ENCODE measurements at places on chromosomes 11 and 22.

- DNase-seq: no peak
Measured at GRCh38 chr22:25741692-25742626, at the start of gene MYO18B. Gene MYO18B (plus strand): TSS chr22:25742188. CDS start chr22:25761093, 18,905 bp downstream.

- DNase-seq: no peak
Measured at GRCh38 chr22:22074634-22075381, 92.2 kb upstream of the TOP3B start.

DNA sequence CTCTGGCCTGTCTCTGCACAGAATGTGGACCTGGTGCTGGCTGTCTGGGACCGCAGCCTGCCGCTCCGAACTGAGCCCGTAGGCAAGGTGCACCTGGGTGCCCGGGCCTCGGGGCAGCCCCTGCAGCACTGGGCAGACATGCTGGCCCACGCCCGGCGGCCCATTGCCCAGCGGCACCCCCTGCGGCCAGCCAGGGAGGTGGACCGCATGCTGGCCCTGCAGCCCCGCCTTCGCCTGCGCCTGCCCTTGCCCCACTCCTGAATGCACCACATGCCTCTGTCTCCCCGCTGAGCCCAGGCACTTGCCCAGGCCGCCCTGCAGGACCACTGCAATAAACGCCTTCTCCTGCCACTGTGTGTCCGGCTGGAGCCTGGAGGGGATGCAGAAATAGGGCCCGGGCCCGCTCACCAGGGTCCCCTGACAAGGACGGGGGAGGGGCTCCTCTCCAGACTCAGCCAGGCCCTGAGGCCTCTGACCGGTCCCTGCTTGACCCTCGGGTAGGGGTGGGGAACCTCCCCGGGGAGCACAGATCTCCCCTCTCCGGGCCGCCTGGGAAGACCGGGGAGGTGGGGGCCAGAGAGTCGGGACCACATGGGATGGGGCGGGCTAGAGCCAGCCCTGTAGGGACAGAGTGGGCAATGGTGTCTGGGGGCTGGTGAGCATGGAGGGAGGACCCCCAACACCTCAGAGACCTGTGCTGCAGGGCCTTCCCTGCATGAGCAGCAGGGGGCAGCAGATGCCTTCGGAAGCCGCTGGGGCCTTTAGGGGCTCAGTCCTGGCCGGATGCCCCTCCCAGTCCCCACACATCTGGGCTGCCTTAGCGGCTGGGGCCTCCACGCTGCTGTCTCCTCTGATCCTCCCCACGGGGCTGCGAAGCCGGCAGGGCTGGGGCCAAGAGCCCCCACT is 1.4 kb upstream of the TNNI2 start:
- DNase-seq: peak; percentile 74

GRCh38 chr11:71252770-71253730 is 673 bp upstream of the SHANK2 start:
- no peak for DNase-seq

- no peak for DNase-seq
Measured at GRCh38 chr11:112294688-112295340, 34.2 kb upstream of the PLET1 start.

- DNase-seq: no peak
Measured at GRCh38 chr22:46577368-46578249, 40.2 kb upstream of the CELSR1 start.

- DNase-seq: no peak
Measured at GRCh38 chr11:78635814-78636506, 61.3 kb upstream of the NARS2 start.

GRCh38 chr11:88594274-88594950 is 256.9 kb upstream of the CTSC start:
- DNase-seq: no peak

DNA sequence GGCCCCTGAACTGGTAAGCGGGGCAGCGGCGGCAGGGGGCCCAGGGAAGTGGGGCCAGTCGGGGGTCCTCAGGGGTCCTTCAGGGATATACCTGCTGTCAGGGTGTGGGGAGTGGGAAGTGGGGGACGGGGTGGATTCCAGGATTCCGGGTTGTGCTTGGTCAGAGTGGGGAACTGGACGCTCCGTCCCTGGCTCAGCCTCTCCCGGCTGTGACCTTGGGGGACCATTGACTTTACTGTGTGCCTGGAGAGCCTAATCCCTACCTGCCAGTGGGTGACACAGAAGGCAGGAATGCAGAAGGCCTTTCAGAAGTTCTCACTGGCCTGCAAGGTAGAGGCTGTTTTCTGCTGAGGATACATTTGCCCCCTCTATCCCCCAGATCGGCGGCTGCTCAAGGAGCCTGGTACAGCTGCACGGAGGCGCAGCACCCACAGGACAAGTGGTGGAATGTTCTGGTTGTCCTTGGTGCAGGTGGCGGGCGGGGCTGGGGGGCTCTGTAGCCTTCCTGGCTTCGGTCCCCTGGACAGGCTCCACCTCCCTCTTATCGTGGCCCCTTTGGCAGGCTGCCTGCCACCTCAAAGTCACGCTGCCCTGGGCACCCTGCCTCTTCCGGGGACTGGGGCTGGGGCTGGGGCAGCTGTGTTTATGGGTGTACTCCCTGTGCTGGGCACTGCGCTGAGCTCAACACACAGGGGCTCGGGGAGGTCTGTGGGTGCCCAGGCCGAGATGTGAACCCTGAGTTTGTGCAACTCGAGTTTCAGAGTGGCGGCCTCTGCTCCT is 18.4 kb downstream of the KCNQ1 start:
- no peak for DNase-seq

DNA sequence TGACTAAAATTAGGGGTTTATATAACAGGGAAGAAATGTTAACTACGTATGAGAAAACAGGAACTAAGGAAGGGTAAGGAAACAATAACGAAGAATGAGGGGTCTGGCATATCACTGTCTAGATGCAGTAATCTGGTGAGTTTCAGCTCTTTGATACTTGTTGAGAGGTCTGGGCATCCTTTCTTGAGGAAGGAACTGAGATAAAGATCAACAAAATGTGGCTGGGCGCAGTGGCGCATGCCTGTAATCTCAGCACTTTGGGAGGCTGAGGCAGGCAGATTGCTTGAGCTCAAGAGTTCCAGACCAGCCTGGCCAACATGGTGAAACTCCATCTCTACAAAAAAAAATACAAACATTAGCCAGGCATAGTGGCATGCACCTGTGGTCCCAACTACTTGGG is 2.7 kb downstream of the DCDC1 start:
- DNase-seq: no peak

DNA sequence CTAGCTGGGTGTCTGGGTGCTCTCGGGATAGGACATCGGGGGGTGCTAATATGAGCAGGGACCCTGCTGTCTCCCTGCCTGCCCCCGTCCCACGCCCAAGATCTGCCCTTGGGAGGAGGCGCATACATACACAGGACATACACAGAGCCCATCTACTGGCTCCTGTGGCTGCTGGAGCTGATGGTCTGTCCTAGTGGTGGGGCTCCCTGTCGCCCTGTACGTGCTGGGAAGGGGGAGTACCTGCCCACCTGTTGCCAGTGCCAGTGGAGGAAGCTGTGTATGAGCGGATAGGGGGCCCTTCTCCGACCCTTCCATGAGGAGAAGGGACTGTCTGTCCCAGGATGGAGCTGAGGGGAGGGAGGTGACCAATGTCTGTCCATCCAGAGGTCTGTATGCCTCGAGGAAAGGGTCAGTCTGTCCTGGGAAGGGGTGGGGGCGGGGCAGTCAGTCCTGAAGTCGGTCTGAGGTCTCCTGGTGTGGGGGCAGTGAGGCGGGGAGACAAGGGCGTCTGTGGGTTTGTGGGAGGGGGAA is 952 bp downstream of the TBC1D10A start:
- no peak for DNase-seq

DNA sequence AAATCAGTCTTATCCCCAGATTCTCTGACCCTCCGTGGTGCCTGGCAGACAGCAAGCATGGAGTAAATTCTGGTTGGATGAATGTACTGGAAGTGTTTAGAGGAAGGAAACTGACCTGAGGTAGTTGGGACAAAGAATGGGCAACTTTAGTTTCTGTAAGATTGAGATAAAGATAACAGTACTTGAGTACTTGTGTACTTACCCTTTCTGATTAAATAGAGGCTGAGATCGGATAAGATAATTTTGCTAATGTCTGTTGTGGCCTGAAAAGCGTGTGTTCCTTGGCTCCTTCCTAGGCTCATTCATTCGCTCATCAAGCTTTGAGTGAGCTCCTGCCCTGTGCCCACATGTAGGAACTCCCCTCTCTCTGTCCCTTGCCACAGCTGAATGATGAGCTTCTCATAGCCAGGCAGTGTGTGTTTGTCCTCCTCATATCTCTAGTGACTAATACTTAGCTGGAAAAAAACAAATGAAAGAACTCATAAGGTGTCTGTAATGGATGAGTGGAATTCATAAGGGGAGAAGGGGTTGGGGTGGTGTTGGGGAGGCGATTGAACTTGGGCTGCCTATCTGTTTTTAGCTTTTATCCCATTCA is 118.1 kb downstream of the DBX1 start:
- DNase-seq: no peak

DNA sequence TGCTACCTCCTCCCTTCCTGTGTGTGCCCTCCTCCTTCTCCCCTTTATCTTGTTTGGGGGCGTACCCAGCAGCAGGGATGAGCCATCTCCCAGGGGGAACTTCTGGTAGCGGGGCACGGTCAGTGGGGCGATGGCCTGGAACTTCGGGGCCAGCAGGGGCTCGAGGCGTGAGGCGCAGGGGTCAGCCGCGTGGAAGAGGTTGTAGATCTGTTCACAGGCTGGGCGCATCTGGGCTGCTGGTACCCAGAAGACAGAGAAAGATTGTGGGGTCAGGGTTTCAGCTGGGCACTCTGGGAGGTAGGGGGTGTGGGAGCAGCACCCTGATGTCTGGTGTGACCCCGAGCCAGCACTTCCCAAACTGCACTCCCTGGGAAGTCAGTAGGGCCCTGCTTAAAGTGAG is 9.1 kb downstream of the PITPNM1 start:
- DNase-seq: no peak

DNA sequence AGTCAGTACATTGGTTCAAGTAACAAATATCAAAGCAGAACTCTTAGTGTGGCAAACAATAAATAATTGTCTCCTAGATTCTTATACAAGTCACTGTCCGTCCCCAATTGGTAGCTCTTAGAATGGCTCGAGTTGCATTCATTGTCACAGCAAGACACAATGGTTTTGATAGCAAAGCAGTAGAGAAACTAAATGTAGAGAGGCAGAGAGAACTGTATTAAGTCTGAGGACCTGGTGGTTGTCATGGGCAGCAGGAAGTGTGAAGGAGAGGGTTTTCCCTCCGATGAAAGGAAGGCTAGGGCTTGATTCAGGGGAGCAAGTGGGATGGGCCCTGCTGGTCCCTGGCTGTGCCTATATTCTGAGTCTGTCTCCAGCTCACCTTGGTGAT is 36.6 kb downstream of the RCOR2 start:
- no peak for DNase-seq

DNA sequence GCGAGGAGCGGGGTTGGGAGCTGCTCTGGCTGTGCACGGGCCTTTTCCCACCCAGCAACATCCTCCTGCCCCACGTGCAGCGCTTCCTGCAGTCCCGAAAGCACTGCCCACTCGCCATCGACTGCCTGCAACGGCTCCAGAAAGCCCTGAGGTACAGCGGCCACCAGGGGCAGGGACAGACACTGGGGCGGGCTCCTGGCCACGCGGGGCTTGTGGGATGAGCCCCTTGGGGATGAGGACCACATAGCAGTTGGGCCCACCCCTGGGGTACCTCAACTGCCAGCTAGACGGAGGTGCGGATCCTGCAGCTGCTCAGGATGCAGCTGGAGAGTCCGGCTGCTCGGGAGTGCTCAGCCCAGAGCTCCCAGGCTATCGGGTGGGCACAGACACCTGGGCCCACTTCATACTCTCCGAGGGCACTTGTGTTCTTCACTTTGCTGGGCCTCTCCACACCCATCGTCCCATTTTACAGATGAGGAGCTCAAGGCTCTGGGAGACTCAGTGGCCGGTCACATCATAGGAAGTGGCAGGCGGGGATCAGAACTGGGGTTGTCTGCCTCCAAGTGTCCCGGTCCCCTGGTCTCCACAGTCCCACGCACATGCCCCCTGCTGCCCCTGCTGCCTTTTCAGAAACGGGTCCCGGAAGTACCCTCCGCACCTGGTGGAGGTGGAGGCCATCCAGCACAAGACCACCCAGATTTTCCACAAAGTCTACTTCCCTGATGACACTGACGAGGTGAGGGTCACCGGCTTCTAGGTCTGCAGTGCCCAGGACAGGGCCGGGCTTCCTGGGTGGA is 77.6 kb downstream of the MYO7A start:
- no peak for DNase-seq

All from stimulated activated CD4-positive, alpha-beta T cell treated with anti-CD3 and anti-CD28 coated beads, Interleukin-12 subunit alpha, Interleukin-12 subunit beta, amount 100 ng/mL, for 48 hours (primary cell).